T-helper 17 cell (primary cell): ENCODE measurements at places on chromosomes 7 and 10.

GRCh38 chr7:74417419-74417971 lies 36.2 kb upstream of the GTF2IRD1 start:
- DNase-seq = peak; percentile 29

GRCh38 chr7:77433901-77434300 lies 17.8 kb upstream of the GSAP start:
- no peak for DNase-seq

DNA sequence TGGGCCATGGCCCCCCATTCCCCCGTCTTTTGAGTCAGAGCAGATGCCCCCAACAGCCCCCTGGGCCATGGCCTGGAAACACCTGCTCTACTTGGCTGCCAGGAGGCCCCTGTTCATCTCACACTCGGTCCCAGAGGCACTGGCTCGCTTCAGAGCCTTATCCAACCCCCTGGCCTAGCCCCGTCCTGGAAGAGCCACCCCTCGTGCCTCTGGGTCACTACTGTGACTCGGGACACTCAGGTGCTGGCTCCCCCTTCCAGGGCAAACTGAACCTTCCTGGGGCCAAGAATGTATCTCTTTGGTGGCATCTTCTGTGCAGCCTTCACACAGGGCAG lies 7.0 kb downstream of the POLR2J start:
- no peak for DNase-seq

- DNase-seq = no peak
Observed at GRCh38 chr7:97004247-97005182, 838 bp upstream of the DLX6 start.

DNA sequence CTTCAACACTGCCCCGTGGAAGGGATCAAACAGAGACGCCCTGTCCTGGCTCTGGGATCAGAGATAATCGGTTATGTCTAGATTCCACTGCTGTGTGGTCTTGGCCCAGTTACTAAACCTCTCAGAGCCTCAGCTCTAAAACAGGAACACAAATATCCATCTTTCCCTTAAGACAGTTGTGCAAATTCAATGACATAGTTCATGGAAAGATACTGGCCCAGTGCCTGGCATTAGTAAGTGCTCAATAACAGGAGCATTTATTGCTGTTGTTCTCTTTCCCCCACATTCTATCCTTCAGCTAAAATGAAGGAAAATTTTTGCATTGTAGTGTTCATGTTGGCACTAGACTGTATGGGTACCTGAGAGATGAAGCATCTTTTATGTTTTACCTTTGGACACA lies 58.6 kb downstream of the TACC2 start:
- no peak for DNase-seq

DNA sequence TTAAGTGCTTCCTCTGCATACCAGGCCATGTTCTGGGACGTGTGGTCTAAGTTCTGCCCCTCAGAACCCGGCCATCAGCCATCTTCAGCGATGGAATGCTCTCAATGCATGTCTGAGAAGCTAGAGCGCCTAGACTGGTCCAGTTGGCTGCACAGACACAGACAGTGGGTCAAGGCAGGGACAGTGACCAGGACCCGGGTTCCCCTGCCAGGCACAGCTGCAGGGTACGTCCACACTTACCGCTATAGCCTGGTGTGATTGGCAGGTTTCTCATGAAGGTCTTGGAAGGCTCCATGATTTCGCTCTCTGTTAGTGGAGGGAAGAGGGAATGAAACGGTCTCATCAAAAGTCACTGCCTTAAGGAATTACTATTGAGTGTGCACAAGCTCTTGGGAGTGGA lies 47.3 kb downstream of the PNLIPRP2 start:
- DNase-seq = no peak

GRCh38 chr10:122220736-122221135 lies 50.4 kb upstream of the BTBD16 start:
- no peak for DNase-seq

DNA sequence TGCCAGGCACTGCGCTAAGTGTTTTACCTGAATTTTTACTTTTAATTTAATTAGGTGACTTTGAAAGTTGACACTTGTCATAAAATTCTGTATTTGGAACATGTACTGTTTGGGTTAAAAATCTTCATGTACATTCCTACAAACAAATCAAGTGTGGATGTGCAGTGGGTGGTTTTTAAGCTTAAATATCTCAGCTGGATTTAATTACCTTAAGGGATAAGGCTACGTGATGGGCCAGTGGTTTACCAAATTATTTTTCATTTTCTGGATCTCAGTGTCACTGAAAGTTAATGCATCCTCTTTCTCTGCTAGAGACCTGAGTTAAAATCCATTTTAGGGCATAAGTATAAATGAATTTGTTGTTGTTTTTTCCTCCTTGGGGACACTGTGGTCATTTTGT lies 51.1 kb downstream of the EXOC4 start:
- no peak for DNase-seq
